ENCODE measurements at places on chromosomes 1 and 21. TPM values are rescaled to one million over a fixed set of nuclear protein-coding genes. Genes with fewer than 3 reads are reported as not detected.

ERG gene
- 113 TPM for total RNA-seq

GRCh38 chr1:176854758-176855745, 309.5 kb downstream of the ASTN1 start:
- no peak overlapping the region for H3K27ac ChIP-seq
- no peaks in the 10 kb centered on the region for H3K27me3 ChIP-seq
- no peak overlapping the region for H3K4me3 ChIP-seq
- no peak for DNase-seq
- H3K4me1 ChIP-seq = no peaks in the 10 kb centered on the region
- H3K36me3 ChIP-seq = no peaks in the 10 kb centered on the region

PLXNA2 gene
- total RNA-seq = 33.3 TPM

DNA sequence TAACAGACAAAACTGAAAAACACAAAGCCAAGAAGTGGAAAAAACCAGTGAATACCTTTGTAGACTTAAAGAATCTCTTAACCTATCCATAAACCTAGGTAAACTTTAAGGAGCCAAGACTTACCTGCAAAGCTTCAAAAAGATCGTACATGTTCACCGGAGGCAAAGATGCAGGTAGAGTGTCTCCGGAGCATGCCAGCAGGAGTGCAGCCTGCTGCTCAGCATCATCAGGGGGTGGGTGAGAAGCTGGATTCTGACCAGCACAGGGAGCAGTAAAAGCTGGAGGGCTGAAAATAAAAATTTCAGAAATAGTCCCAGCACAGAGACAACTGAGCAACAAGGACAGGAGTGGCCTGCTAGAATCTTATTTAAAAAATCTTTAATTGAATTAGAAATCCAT, 18.1 kb downstream of the TADA1 start:
- H3K4me3 ChIP-seq = no peak overlapping the region
- H3K27me3 ChIP-seq = no peaks in the 10 kb centered on the region
- no peaks in the 10 kb centered on the region for H3K4me1 ChIP-seq
- no peak overlapping the region for H3K27ac ChIP-seq
- H3K36me3 ChIP-seq = peaks cover 7% of the 10 kb centered on the region
- DNase-seq = no peak

ADORA1 gene
- 0.71 TPM for total RNA-seq

All from aorta (tissue), 5 donors.